ENCODE measurements at places on chromosomes 16 and 17.
A peak's percentile ranks its signal among the peaks of the same experiment; 100 is the strongest.

DNA sequence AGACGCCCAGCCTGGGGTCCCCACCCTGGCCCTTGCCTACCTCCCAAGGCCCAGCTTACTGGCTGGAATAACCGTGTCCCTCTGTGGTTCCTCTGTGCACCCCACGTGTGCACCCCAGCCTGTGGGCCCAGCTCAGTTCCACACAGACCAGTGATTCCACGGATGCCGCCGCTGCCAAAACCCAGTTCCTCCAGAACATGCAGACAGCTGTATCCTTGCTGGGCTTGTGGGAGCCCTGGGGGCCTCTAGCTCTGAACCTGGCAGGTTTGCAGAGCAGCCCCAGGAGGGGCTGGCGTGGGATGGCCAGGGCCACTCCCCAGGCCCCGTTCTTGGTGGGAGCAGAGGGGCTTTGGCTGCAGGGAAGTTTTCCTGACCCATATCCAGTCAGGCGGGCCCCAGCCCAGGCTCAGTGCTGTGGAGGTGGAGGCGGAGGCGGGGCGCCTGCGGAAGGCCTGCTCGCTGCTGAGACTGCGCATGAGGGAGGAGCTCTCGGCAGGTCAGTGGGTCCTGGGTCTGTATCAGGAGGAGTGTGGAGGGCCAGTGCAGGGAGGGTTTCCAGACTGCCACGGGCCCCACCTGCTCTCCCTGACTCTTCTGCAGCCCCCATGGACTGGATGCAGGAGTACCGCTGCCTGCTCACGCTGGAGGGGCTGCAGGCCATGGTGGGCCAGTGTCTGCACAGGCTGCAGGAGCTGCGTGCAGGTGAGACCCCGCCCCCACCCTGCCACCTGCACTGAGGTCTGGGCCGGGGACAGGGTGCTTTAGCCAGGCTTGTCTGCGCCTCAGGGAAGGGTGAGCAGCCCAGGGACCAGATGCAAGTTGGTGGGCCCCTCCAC, 2.3 kb downstream of the TEDC2 start:
- DNase-seq, result no peak

DNA sequence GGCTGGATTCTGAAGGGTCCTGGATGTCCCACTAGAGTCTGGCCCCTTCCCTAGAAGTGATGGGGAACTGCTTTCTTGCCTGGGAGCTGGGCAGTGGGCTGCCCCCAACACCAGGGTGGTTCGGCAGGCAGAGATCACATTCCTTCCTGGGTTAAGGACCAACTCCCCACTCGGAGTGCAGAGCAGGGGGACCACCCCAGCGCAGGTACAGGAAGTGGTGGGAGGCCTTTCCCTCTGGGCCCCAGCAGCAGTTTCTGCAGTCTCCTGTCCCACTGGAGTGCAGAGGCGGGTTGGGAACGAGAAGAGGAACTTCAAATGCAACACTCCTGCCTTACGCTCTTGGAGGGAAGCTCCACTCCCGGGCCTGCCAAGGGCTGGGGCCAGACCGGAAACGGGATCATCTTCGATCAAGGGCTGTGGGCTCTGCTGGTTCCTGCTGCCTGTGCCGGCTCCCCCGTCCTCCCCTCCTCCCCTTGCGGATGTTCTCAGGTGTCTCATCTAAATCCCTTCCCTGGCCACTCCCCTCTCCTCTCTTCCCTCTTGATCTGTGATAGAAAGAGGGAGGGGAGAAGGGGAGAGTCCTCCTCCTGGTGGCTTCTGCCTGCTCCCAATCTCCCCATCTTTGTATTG, 9.0 kb upstream of the NGFR start:
- DNase-seq, result no peak

DNA sequence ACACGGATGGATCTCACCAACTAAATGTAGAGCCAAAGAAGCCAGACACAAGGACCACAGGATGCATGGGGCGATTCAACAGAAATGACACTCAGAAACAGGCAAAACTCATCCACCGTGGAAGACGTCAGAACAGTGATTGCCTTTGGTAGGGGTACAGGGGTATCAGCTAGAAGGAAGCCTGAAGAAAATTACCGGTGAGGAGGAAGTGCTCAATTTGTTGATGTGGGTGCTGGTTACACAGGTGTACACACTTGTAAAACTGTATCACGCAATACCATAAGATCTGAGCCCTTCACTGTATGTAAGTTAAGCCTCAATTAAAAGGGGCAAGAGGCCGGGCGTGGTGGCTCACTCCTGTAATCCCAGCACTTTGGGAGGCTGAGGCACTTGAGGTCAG, 226.1 kb downstream of the C16orf78 start:
- no peak for DNase-seq

GRCh38 chr17:82943339-82943738, 103.5 kb upstream of the ZNF750 start:
- DNase-seq, result no peak

DNA sequence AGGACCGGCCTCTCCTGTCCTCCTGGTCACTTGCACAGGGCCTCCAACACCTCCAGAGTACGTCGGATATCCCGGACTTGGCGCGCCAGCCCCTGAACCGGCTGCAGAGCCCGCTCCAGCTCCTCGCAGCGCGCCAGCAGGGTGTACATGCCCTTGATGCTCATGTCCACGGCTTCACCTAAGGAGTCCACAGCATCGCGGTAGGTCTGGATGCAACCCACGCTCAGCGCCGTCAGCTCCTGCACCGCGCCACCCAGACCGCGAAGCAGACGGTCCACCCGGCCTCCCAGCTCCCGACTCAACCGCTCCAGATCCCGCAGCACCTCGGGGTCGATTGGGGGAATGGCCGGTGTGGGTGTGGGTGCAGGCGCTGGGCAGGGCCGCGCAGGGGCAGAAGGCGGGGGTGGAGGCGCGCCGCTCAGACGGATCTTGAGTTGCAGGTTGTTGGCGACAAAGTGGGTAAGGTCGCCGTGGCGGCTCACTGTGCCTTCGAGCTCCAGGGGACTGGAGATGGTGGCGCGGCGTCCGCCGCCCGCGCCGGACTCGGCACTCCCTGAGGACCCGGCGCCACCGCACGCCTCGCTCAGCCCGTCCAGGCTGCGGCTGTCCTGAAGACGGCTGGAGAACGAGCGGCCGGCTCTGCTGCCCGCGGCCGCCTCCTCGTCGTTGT, 804 bp downstream of the BORCS6 start:
- peak; percentile 24 for DNase-seq
